Osteocyte (in vitro differentiated cells): ENCODE measurements at places on chromosomes 7 and 10. TPM values are rescaled to one million over a fixed set of nuclear protein-coding genes. Genes with fewer than 3 reads are reported as not detected.

GRCh38 chr7:139774376-139774775 lies 3.4 kb downstream of the HIPK2 start:
- H3K36me3 ChIP-seq = peaks cover 5% of the 10 kb centered on the region
- H3K4me1 ChIP-seq = peaks cover 66% of the 10 kb centered on the region
- peak overlapping the region; percentile 98 for H3K4me3 ChIP-seq
- no peak for DNase-seq

- DNase-seq = no peak
- peak overlapping the region; percentile 86 for H3K27ac ChIP-seq
- H3K36me3 ChIP-seq = no peaks in the 10 kb centered on the region
- H3K4me3 ChIP-seq = no peak overlapping the region
These were observed 23.5 kb upstream of the PDE1C start for GRCh38 chr7:32093415-32094408.

DNA sequence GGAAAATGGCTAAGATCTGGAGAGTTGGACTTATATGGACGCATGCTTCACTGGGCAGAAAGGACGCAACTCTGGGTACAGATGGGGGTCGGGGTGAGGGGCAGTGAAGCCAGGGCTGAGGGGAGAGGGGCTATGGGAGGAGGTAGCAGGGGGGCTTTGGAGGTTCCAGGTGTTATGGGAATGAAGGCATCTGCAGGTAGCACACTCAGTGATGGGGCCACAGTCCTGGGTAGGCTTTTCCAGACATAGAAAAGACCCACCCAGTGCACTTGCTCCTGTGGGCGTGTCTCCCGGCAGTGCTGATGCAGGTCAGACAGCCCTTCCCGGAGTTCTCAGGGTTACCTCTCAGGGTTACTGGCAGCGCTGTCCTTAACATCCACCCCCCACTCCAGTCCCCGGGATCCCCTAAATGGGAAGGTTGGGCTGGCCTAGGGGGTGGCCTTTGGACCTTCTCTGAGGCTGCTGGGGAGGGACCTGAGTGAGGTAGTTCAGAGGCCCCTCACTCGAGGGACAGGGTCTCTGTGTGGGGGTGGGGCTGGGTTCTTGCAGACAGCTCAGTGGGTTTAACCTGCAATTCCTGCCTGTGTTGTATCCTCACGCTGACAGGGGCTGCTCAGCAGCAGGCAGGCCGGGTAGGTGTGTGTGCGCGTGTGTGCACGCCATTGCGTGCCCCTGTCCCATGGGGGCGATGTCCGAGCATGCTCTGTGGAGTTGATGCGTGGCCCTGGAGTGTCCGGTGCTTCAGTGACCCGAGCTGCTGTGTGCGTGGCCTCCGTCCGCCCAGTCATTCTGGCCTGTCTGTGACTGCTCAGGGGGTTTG lies 6.2 kb downstream of the ZYX start:
- DNase-seq = no peak
- no peak overlapping the region for H3K27ac ChIP-seq
- no peak overlapping the region for H3K4me3 ChIP-seq
- H3K27me3 ChIP-seq = no peaks in the 10 kb centered on the region

DNA sequence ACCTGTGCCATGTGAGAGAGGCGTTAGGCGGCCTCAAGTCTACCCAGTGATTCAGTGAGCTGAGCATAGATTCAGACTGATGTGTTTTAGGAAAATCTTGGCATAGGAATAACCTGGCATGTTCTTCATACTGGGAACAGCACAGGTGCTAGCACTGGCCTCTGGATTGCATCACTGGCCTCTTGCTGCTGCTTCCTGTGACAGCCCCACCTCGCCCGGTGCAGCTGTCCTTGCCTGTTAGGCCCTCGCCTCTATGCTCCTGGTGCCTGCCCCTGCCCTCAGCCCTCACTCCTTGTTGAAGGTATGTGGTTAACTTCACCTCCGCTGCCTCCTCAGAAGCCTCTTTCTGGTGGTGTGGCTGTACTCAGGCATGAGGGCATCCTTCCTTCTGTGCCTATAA lies 46.2 kb downstream of the BLNK start:
- peaks cover 3% of the 10 kb centered on the region for H3K27me3 ChIP-seq
- no peaks in the 10 kb centered on the region for H3K4me1 ChIP-seq
- no peak overlapping the region for H3K4me3 ChIP-seq
- no peak overlapping the region for H3K27ac ChIP-seq

- H3K36me3 ChIP-seq = no peaks in the 10 kb centered on the region
- DNase-seq = no peak
- H3K4me1 ChIP-seq = peaks cover 17% of the 10 kb centered on the region
- no peak overlapping the region for H3K4me3 ChIP-seq
- H3K27ac ChIP-seq = no peak overlapping the region
These were observed 32.7 kb upstream of the NPVF start for GRCh38 chr7:25260862-25261494.

DNA sequence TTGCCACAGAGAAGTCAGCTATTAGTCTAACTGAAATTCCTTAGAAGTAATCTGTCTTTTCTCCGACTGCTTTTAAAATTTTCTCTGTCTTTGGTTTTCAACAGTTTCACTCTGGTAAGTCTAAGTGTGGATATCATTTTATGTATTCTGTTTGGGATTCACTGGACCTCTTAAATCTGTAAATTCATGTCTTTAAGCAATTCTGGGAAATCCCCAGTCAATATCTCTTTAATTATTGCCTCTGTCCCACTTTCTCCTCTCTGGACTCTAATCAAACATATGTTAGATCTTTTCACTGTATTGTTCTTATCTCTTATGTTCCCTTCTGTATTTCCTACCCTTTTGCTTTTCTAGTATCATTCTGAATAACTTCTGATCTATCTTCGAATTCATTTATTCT lies 29.9 kb downstream of the CFAP43 start:
- H3K27me3 ChIP-seq = peaks cover 50% of the 10 kb centered on the region
- H3K4me1 ChIP-seq = no peaks in the 10 kb centered on the region
- H3K4me3 ChIP-seq = no peak overlapping the region
- no peak for DNase-seq
- no peaks in the 10 kb centered on the region for H3K36me3 ChIP-seq

DNA sequence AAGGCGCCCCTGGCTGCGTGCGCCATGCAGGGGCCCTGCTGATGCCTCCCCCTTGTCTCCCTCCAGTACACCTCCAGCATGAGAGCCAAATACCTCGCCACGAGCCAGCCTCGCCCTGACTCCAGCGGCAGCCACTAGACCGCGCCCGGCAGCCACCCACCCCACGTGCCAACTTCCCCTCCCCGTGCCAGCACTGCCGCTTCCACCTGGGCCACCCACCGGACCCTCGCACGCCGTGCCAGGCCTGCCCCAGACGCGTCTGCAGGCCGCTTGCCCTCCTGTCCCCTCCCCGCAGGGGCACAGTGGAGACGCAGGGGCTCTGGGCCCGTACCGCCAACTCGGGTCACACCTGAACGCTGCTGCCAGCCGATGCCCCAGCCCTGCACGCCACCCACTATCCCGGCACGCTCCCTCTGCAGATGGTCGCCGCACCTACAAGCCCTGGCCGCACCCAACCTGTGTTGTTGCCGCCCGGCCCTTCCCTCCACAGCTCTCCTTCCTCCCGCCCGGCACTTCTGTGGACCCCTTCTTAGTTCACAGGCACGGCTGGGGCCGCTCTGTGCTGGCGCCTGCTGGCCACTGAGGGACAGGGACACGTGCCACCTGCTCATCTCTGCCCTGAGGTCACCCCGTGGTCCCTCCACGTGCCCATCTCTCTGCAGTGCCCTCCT lies 26.3 kb upstream of the AMZ1 start:
- H3K36me3 ChIP-seq = peaks cover 16% of the 10 kb centered on the region
- H3K27ac ChIP-seq = no peak overlapping the region
- no peak overlapping the region for H3K4me3 ChIP-seq
- peaks cover 8% of the 10 kb centered on the region for H3K4me1 ChIP-seq
- no peak for DNase-seq
- H3K27me3 ChIP-seq = no peaks in the 10 kb centered on the region

DNA sequence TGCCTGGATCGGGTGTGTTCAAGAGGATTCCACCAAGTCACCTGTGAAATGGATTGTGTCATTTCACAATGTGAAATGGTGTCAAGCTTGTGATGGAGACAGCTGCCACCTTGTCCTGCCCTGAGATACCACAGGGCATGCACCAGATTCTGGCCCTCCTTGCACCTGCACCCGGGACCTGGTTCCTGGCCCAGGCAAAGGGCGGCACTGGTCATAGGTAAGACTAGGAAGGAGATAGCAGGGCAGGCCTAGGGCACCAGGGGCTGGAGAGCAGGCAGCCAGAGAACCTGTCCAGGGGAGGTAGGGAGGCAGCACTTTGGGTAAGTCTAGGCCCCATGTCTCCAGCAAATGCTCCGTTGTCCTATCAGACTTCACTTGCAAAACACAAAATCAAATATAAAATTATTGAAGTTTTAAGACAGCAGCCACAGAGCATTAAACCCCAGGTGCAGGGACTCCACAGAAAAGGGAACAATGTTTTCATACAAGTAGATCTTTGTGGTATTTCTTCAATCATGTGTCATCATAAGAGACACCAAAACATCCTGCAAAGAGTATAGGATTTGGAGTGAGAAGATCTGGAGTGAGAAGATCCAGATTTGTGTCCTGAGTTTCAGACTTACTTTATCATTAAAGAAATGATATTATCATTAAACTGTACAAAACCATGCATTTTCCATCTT lies 22.7 kb upstream of the ZNF800 start:
- DNase-seq = no peak
- no peak overlapping the region for H3K4me3 ChIP-seq
- H3K4me1 ChIP-seq = no peaks in the 10 kb centered on the region
- no peaks in the 10 kb centered on the region for H3K36me3 ChIP-seq
- no peak overlapping the region for H3K27ac ChIP-seq

- no peak overlapping the region for H3K4me3 ChIP-seq
- H3K27me3 ChIP-seq = no peaks in the 10 kb centered on the region
These were observed 4.5 kb downstream of the FAM180A start for GRCh38 chr7:135743907-135744731.

DNA sequence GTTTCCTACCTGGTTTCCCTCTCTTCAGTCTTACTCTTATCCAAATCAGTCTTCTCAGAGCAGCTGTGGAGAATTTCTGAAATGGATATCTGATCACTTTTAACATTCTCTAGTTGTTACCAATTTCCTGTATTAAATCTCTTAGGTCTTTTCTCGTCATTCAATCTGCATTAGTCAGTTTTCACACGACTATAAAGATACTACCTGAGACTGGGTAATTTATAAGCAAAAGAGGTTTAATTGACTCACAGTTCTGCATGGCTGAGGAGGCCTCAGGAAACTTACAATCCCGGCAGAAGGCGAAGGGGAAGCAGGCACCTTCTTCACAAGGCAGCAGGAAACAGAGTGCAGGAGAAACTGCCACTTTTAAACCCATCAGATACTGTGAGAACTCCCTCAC lies 444.8 kb downstream of the GATA3 start:
- no peak overlapping the region for H3K4me3 ChIP-seq
- no peaks in the 10 kb centered on the region for H3K36me3 ChIP-seq
- H3K27ac ChIP-seq = no peak overlapping the region

DNA sequence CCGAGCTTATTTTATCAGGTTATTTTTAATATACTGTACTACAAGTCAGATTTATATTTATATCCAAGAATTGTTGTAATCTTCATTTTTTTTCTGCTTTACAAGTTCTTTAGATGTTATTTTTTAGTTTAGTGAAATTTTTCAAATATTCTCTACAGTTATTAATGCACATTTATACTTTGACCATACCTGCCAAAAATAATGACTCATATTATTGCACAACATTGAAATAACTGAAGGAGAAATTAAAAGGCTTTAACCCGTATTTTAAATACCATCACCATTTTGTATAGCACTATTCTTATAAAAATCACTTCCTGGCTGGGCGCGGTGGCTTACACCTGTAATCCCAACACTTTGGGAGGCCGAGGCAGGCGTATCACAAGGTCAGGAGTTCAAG lies 278.5 kb downstream of the BICC1 start:
- H3K27me3 ChIP-seq = no peaks in the 10 kb centered on the region
- no peak for DNase-seq
- H3K36me3 ChIP-seq = peaks cover 41% of the 10 kb centered on the region
- no peak overlapping the region for H3K27ac ChIP-seq

DNA sequence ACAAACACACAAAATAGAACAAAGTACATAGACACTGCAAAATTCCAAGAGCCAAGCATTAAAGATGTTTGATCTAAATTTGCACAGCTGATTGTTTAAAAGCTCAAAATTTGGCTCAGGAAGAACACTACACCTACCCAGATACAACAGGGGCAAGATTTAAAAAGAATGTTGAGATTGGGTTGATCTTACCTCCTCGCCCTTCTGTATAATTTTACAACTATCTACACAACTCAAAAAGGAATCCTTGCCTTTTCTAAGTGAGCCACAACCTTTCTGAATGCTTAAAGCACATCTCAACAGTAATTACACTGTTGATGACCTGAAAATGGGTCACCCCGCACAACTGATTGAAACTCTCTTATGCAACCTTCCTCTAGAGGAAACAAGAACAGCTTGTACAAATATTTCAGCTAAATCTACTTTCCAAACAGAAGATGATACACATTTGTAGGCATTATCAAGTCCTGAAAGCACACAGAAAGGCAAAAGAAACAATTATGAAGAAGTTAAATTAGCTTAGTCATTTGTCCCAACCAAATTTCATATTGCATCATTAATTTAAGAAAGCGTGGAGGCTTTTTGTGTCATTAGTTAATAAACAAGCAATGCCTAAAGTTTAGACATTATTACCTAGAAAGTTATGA lies 75.5 kb downstream of the UBE2H start:
- peak overlapping the region; percentile 57 for H3K27ac ChIP-seq
- H3K27me3 ChIP-seq = no peaks in the 10 kb centered on the region
- peaks cover 43% of the 10 kb centered on the region for H3K36me3 ChIP-seq
- DNase-seq = no peak
- H3K4me1 ChIP-seq = peaks cover 42% of the 10 kb centered on the region

- no peaks in the 10 kb centered on the region for H3K27me3 ChIP-seq
- H3K27ac ChIP-seq = no peak overlapping the region
- H3K4me1 ChIP-seq = no peaks in the 10 kb centered on the region
- no peaks in the 10 kb centered on the region for H3K36me3 ChIP-seq
- DNase-seq = no peak
These were observed 596.0 kb downstream of the XPNPEP1 start for GRCh38 chr10:109327266-109327665.

- no peak overlapping the region for H3K4me3 ChIP-seq
- no peak overlapping the region for H3K27ac ChIP-seq
- DNase-seq = no peak
- H3K27me3 ChIP-seq = no peaks in the 10 kb centered on the region
- peaks cover 9% of the 10 kb centered on the region for H3K36me3 ChIP-seq
These were observed 4.8 kb upstream of the DNAAF5 start for GRCh38 chr7:721619-722248.

Gene SMARCD3
- 88.7 and 96.9 TPM in 2 replicates for total RNA-seq

Gene FKBP6
- total RNA-seq = not detected in 2 replicates

Gene TCAF1
- total RNA-seq = 82.4 and 87.8 TPM in 2 replicates

Gene ABLIM1
- 39.0 and 43.3 TPM in 2 replicates for total RNA-seq

Gene HMX3
- total RNA-seq = not detected in 2 replicates

Gene HOXA10
- not detected in 2 replicates for total RNA-seq

Gene PLXNA4
- total RNA-seq = 56.2 and 59.0 TPM in 2 replicates

Gene IRF5
- 0.24 TPM in 1 of 2 replicates, not detected in the other for total RNA-seq

Gene OPN1SW
- not detected in 2 replicates for total RNA-seq
